Ascending aorta (tissue), 2 donors: ENCODE measurements at places on chromosomes 7 and 10. TPM values are rescaled to one million over a fixed set of nuclear protein-coding genes. Genes with fewer than 3 reads are reported as not detected.

- DNase-seq = no peak
These were observed 3.1 kb downstream of the SH3PXD2A start for GRCh38 chr10:103852189-103852711.

The ADIRF gene
- 882 TPM for total RNA-seq

DNA sequence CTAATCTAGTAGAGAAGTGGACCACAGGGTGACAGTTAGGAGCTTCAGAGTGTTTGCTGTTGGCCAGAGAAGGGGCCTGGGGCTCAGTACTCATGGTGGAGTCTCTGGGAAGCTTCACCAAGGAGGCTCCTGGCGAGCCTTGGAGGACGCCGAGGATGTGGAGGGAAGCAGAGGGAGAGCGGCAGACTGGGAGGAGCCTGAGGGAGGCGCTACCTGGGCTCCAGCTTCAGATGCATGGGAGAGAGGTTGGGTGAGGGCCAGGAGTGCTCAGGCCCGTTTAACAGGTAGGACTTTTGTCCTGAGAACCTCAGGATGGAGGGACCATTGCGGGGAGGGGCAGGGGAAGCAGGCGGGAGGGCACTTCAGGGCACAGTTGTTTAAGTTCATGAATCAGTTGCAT, 24.2 kb downstream of the DOCK1 start:
- DNase-seq = no peak

DNA sequence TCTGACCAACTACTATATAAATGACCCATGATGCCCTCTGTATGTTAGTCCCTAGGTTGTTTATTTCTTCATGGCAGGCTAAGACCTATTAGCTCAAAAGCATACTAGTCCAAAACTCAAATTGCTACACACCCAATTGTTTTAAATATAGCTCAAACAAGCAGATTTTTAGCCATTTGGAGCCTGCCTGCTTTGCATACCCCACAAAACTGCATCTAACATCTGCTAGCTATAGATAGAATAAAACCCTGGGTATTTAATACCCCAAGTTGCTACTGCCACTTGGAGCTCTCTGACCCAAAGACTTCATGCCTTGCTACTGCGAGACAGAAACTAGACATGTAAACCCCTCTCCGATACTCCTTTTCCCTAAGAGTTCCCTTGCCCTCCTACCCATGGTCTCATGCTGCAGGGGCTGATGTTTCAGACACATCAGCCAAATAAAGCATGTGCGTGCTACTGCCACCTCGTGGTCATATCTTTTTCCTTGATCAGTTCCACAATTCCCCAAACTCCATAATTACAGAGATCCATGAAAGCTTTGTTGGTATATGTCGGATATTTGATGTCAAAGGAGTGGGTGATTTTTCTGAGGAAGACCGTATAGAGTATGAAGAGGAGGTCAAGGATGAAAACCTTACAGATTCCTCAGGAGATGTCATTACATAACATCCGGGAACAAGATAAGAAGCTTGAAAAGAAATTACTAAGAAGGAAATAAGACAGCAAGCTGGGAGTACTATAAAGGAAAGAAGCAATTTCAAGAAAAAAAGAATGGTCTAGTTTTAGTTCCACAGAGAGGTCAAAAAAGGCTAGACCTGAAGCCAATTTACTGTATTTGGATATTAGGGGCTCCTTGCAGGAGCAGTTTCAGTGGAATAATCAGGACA, 386.6 kb downstream of the SH2D4B start:
- no peak for DNase-seq

The PRKAR1B gene
- 13.0 TPM for total RNA-seq

- DNase-seq = no peak
These were observed 389.4 kb downstream of the KCNMA1 start for GRCh38 chr10:77248104-77248790.

DNA sequence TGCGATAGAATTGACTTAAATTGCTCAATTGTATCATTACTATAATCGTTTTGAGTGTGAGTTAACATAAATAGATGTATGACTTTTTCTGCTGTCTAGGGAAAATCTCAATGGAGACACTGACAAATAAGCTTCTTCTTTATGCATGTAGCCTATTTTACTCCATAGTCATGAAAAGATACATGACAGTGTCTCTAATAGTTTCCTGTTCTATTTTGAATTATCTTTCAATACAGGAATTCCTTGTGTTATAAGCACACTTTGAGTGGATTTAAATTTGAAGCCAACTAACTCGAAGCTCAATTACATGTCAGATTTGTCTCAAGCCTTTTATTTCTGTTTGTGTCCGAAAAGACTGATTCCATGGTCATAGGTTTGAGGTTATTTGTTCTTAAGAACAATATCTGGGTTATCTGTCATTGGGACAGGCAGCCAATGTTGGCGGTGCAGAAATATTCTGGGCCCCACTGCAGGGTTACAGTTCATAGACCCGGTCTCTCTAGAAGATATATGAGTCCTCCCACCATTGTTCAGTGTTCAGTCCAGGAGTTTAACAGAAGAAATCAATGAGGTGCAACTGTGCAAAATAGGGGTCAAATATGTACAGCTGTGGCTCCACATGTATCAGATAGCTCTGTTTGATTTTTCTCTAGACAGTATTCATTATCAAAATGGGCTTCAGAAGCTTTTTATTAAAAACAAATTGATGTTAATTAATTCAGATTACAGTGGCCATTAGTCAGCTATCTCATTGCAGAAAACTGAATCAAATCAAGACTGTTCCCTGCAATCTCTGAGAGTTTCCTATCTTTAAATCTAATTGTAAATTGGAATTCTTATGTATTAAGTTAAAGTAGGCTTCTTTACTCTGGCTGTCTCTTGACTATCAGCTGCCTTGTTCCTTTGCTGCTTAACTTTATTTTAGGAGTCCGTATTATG, 1238.8 kb downstream of the NXPH1 start:
- no peak for DNase-seq

GRCh38 chr7:122746948-122747347, 44.2 kb upstream of the RNF148 start:
- no peak for DNase-seq

DNA sequence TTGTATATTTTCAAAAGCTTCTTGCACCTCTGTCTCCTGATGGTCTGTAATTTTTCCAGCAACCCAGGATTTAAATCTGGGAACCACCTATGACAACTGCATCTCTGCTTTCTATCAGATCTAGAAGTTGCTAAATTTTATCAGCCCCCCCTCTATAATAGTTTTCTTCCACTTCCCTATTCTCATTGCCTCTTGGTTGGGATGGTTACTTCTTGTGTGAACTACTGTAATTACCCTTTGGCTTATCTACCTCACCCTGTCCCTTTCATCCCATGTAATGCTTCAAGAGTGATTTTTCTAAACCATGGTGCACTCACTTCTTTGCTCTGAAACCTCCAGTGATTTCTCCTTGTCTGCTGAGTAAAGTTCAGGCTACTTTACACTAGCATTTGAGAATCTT, 92.3 kb downstream of the BMPR1A start:
- DNase-seq = no peak

GRCh38 chr7:18399436-18400235, 95.9 kb upstream of the HDAC9 start:
- no peak for DNase-seq

The MMD2 gene
- total RNA-seq = not detected

GRCh38 chr10:110350812-110351211, 46.1 kb upstream of the SMNDC1 start:
- DNase-seq = no peak

DNA sequence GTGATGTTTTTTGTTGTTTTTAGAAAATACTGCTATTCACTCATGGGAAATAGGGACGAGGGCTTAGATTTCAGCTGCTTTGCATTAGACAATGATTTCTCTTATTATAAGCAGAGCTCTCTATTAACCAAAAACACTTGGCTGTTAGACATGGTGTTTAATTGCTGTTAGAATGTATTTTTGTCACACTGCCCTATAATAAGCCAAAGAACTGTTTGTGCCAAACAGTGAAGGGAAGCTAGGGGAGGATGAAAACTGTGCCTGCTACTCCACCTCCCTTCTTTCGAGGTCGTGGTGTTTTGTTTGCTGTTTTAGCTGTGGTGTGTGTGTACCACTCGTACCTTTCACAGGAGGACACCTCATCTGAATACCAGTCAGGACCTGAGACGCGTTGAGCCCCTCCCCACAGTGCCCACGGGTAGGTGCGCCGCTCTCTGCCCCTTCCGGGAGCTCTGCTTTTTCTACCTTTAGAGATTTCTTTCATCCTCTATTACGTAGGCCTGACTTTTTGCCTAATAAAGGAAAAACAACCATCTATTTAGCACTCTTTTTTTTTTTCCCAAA, 57.9 kb downstream of the CUX1 start:
- no peak for DNase-seq

The ZNF736 gene
- total RNA-seq = 6.0 TPM

- DNase-seq = no peak
These were observed 116.0 kb downstream of the EGFR start for GRCh38 chr7:55134786-55135185.

The CCT6A gene
- total RNA-seq = 86.2 TPM

GRCh38 chr7:106358103-106358663, 73.4 kb upstream of the NAMPT start:
- no peak for DNase-seq

- DNase-seq = no peak
These were observed 245.0 kb downstream of the PRPF18 start for GRCh38 chr10:13831711-13832141.

DNA sequence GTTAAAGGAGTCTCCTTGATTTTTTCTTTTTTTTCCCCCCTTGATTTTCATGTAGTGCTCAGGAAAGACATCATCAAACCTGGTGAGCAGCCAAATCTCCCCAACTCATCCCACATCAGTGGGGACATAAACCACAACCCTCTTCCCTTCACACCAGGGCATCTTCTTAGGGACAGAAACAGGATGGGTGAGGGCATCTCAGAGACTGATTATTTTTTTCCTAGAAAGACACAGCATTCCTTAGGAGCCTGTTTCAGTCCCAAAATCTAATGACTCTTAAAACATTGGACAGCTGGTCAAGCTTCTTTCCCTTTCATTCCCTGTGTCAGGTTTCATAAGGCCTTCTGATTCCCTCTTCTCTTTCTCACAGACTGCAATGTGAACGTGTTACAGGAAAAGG, 31.5 kb upstream of the GSAP start:
- no peak for DNase-seq

DNA sequence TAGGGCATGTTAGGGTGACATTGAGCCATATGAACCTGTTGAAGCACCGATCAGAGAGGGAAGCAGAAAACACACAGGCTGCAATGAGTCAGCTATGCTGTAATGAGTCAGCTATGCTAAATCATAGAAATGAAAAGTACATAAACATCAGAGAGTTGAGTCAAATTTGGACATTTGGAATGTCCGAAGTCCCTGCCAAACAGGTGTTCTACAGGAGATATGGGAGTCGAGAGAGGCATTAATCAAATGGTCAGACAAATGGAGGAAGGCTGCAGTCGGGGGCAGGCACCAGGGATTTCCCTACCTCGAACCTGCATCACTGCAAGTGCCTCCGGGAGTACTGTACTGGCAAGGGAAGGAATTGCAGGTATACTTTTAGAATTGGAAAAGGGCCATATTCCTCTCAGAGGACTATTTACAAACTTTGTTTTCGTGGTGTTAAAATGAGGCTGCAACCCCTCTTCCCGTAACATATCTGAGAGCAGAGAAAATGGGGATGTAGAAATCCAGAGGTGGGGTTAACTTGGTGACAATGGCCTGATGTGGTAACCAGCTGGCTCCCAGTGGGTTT, 8.8 kb upstream of the ZC3HAV1 start:
- no peak for DNase-seq

- DNase-seq = no peak
These were observed 122.3 kb downstream of the VIPR2 start for GRCh38 chr7:159022238-159022993.

The MRC1 gene
- 15.1 TPM for total RNA-seq

The ACTL6B gene
- not detected for total RNA-seq

DNA sequence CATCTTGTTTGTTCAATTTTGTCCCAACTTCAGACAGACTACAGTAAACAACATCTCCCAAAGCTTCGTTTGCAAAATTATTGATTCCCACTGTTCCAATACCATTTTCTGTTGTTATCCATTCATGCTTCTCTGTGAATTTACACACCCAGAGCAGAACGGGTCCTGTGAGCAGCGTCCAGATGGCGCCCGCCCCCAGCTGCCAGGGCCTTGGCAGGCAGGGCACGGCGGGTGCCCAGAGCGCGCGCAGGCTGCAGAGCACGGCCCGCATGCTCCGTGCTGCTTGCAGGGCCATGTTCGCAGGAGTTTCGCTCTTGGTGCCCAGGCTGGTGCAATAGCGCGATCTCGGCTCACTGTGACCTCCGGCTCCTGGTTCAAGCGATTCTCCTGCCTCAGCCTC, 32.5 kb upstream of the SEPTIN7 start:
- no peak for DNase-seq

The GNGT1 gene
- not detected for total RNA-seq

- no peak for DNase-seq
These were observed 942.9 kb downstream of the NRG3 start for GRCh38 chr10:82817676-82818422.

The CUBN gene
- 6.8 TPM for total RNA-seq

GRCh38 chr10:66746711-66747110, 179.1 kb upstream of the LRRTM3 start:
- no peak for DNase-seq

- DNase-seq = no peak
These were observed 79.7 kb downstream of the TMEM106B start for GRCh38 chr7:12290761-12291160.

GRCh38 chr7:22787951-22788350, 34.7 kb downstream of the TOMM7 start:
- no peak for DNase-seq

- DNase-seq = no peak
These were observed 233.1 kb upstream of the FZD8 start for GRCh38 chr10:35875016-35875676.

The GSDME gene
- 14.9 TPM for total RNA-seq

DNA sequence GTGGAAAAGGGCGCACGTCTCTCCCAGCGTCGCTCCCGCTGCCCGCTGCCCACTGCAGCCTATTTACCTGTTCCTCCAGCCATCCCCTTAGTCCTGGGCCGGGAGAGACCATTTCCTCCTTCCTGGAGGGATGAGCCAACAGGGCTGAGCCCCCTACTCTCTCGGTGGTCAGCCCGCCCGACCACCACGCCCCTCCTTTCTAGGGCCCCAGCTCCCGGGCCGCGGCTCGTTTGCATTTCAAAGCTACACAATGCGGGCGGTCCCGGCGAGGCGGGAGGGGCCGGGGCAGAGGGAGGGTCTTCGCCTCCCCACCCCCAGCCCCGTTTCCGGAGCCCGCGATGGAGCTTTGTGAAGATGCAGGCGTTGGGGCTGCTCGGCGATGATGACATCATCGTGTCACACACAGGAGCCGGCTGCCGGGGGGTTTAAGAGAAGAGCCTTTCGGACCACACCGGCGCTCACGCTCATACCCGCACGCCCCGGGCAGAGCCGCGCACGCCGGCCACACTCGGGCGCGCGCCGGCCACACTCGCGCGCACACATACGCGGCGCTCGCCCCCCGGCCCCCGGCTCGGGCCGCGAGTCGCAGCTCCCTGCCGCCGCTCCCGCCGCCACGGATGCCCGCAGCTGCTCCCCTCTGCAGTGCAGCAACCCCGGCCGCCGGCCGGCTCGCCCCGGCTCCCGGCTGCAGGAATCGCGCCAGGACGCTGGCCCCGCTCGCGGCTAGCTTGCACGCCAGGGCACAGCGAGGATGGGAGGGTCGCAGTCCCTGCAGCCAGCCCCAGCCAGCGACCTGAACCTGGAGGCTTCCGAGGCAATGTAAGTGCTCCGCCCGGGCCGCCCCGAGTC, 107.7 kb upstream of the BTBD16 start:
- no peak for DNase-seq

The LIPJ gene
- not detected for total RNA-seq

GRCh38 chr7:135342887-135343286, 109.2 kb downstream of the STRA8 start:
- no peak for DNase-seq
